ENCODE measurements at places on chromosomes 12 and 14.

GRCh38 chr14:68937471-68938270 is 41.4 kb downstream of the ACTN1 start:
- DNase-seq = no peak

GRCh38 chr14:41623736-41624135 is 17.1 kb downstream of the LRFN5 start:
- DNase-seq = no peak

- DNase-seq = no peak
Measured at GRCh38 chr14:92340071-92340470, 17.1 kb downstream of the SLC24A4 start.

DNA sequence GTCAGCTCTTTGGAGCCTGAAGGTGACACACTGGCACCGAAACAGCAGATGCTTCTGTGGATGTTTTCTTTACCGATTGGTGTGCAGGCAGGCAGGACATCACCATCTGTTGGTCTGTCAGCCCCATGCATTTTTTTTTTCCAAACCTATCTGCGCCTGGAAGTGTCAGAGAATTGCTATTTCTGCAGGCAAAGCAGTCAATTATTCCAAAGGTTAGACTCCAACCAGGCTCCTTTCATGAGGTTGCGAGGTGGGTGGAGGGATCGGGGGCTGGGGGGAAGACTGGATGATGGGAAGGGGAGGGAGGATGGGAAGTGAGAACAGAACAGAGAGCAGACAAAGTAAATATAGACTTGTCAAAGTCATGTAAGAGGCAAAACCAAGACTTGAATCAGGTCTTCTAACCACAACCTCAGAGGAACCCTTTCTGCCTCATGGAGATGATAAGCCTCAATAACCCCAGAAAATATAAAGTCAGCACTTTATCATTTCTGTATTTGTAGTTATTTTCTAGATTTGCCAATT is 117.7 kb downstream of the OTOGL start:
- DNase-seq = peak; percentile 21

- no peak for DNase-seq
Measured at GRCh38 chr12:128109236-128109635, 157.7 kb upstream of the TMEM132C start.
